ENCODE measurements at places on chromosomes 16 and 17. TPM values are rescaled to one million over a fixed set of nuclear protein-coding genes. Genes with fewer than 3 reads are reported as not detected.

DNA sequence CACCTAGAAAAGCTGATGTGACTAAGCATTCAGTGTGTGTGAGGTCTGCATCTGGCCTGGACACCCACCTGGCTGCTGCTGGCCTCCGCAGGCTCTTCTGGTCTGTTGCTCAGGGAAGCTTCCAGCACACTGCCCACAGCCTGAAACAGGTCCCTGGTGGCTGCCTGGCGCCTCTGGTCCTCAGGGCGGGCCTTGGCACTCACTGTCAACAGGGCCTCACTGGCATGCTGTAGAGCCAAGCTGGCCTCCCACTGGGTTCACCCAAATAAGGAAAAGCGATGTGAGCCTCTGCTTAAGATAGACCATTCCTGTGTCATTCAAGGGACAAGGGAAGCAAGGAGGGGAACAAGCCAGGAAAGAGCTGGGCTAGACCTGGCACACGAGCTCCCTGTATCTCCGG, 70.6 kb upstream of the BCO1 start:
- no peak for DNase-seq

- no peak for DNase-seq
Measured at GRCh38 chr17:34532281-34533065, 46.9 kb upstream of the TMEM132E start.

GRCh38 chr17:16463358-16464302, 28.4 kb downstream of the LRRC75A start:
- peak; percentile 26 for DNase-seq

LPO gene
- not detected for total RNA-seq

PRSS33 gene
- total RNA-seq = not detected

DNA sequence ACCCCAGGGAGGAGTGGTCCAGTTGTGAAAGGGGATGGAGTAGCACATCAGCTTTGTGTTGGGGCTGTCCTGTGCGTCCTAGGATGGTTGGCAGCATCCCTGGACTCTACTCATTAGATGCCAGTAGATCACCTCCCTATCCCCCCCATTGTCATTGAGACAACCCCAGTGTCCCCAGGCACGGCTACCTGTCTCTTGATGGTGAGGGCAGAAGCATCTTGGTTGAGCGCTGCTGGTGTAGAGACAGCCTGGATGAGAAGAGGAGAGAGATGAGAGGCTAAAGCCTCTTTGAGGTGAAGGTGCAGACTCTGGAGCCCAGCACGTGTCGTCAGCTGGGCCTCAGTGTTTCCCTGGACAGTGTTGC, 55.4 kb downstream of the TNFRSF13B start:
- DNase-seq = no peak

GRCh38 chr17:65359016-65359415, 202.4 kb downstream of the AXIN2 start:
- DNase-seq = peak; percentile 90

GRCh38 chr17:49384951-49385350, 22.9 kb upstream of the ZNF652 start:
- DNase-seq = no peak

TP53TG3B gene
- not detected for total RNA-seq

CCL7 gene
- not detected for total RNA-seq

STAT5A gene
- total RNA-seq = 1.9 TPM

DNA sequence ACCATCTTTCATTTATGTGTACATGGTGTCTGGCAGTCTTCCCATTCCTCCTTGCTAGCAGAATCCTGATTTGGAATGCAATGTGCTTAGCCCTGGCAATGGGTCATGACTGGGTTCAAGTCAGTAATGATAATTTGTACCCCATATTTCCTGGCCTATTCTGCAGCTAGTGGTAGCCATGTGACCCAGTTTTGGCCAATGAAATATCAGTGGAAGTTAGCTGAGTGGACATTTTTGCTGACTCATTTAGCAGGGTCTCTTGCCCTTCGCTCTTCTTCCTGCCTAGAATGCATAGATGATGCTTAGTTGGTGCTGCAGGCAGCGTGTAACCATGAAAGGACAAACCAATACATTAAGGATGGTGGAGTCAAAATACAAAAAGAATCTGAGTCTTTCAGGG, 78.8 kb upstream of the AKTIP start:
- DNase-seq = no peak

- DNase-seq = peak; percentile 52
Measured at GRCh38 chr17:28345419-28346198, 10.0 kb downstream of the TNFAIP1 start.

DNA sequence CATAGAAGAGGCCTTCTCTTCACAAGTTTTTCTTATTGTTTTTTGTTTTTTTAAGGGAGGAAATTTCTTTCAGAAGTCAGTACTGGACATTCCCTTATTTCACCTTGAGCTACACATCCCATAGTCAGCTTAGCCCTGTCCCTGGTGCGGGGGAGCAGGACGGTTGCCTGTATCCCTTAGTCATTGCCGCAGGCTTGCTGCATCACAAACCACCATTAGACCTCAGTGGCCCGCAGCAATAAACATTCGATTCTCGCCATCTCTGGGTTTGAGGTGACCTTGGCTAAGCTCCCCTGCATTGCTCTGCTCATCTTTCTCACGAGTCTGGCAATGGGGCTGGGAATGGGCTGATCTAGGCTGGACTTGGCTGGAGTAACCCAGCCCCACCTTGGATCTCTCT, 692.5 kb downstream of the WWOX start:
- DNase-seq = no peak

GRCh38 chr17:1967213-1967612, 57.9 kb downstream of the RTN4RL1 start:
- no peak for DNase-seq

DNA sequence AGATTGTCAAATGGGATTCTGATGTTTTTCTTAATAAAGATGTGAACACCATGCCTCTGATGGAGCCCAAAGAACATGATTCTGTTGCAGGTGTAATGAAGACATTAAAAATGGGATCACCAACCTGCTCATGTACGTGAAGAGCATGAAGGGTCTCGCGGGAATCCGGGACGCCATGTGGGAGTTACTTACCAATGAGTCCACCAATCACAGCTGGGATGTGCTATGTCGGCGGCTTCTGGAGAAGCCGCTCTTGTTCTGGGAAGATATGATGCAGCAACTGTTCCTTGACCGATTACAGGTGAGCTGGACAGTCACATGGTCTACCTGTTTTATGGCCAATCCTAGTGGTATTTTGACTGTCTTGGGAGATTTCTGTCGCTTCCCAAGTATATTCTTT, 7.6 kb downstream of the COG1 start:
- DNase-seq = no peak

GRCh38 chr17:55769625-55770000, 18.8 kb downstream of the PCTP start:
- DNase-seq = peak; percentile 32

Measured in astrocyte (in vitro differentiated cells and primary cell).